Central memory CD8-positive, alpha-beta T cell (primary cell): ENCODE measurements at places on chromosomes 2 and 18.

GRCh38 chr18:33161131-33161530 lies 279.4 kb downstream of the CCDC178 start:
- no peaks in the 10 kb centered on the region for H3K4me1 ChIP-seq
- no peak overlapping the region for H3K27ac ChIP-seq
- no peaks in the 10 kb centered on the region for H3K27me3 ChIP-seq
- DNase-seq, result no peak
- H3K36me3 ChIP-seq, result peaks cover 1% of the 10 kb centered on the region

- no peaks in the 10 kb centered on the region for H3K36me3 ChIP-seq
- no peak overlapping the region for H3K4me3 ChIP-seq
- H3K27ac ChIP-seq, result no peak overlapping the region
- DNase-seq, result no peak
Measured at GRCh38 chr2:126803434-126803775, 95.3 kb upstream of the TEX51 start.

DNA sequence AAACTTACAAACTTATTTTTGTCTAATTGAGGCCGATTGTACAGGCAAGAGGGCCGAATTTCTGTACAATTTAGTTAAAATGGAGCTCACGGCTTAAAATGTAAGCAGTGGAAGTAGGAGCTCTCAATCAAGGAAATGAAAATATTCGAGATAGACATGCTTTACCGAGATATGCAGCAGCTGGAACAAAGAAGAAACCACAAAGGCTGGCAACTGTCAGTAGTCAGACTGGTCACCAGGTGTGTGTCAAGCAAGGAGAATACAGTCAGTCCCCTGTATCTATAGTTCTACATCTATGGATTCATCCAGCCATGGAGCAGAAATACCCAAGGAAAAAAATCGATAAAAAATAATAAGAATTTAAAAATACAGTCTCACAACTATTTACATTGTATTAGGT lies 122.6 kb downstream of the WDSUB1 start:
- no peak overlapping the region for H3K27ac ChIP-seq
- no peaks in the 10 kb centered on the region for H3K36me3 ChIP-seq
- DNase-seq, result no peak

GRCh38 chr2:199309411-199309810 lies 148.3 kb downstream of the SATB2 start:
- H3K4me1 ChIP-seq, result no peaks in the 10 kb centered on the region
- H3K4me3 ChIP-seq, result no peak overlapping the region
- peaks cover 2% of the 10 kb centered on the region for H3K36me3 ChIP-seq
- no peak overlapping the region for H3K27ac ChIP-seq
- H3K27me3 ChIP-seq, result no peaks in the 10 kb centered on the region

DNA sequence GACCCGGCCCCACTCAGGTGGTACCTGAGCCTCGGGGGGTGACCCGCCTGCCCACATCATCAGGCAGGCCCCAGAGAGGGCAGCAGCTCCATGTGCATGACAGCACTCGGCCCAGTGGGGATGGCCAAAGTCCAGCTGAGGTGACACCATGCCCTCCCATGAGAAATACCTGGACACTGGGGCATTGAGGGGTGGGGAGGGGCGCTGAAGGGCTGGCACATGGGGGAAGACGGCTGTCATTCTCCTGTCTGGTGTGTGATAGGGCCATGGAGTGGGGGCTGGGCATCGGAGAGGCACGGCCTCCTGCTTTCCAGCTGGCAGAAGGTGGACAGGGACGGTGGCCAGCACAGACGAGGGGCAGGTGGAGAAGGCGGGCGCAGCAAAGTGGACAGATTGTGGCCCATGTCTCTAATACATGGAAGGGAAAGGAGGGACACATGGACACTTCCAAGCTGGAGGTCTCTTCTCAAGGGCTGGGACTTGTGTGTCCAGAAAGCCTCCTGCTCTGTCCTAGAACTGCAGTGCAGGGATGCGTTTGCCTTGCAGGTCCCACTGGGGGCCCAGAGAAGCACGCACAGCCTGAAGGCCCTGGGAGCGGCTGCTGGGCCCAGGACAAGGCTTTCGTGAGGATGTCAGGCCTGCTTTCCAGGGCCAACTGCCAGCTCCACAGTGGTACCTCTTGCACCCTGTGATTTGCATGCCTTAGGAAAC lies 302.2 kb downstream of the NDUFA10 start:
- no peak for DNase-seq
- no peaks in the 10 kb centered on the region for H3K4me1 ChIP-seq
- no peaks in the 10 kb centered on the region for H3K27me3 ChIP-seq
- peaks cover 7% of the 10 kb centered on the region for H3K36me3 ChIP-seq

- H3K4me3 ChIP-seq, result no peak overlapping the region
- no peak overlapping the region for H3K27ac ChIP-seq
- H3K36me3 ChIP-seq, result peaks cover 2% of the 10 kb centered on the region
- no peak for DNase-seq
- H3K27me3 ChIP-seq, result no peaks in the 10 kb centered on the region
Measured at GRCh38 chr2:62150597-62151305, 45.2 kb upstream of the B3GNT2 start.

DNA sequence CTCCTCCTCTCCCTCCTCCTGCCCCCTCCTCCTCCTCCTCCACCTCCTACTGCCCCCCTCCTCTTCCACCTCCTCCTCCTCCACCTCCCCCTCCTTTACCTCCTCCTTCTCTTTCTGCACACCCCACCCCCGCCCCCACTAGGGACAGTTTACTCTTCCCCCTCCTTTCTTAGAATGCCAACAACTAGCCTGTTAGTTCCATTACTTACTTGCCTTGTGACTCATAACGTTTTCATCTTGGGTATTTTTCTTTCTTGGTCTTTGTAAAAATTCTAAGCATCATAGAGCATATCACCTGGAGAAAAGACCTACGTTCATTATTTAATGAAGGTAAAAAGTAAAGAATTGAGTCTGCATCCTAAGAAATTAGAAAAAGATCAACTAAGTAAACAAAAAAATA lies 165.3 kb downstream of the NEDD4L start:
- H3K36me3 ChIP-seq, result no peaks in the 10 kb centered on the region
- peaks cover 52% of the 10 kb centered on the region for H3K27me3 ChIP-seq
- peaks cover 13% of the 10 kb centered on the region for H3K4me1 ChIP-seq
- H3K4me3 ChIP-seq, result no peak overlapping the region
- DNase-seq, result no peak

DNA sequence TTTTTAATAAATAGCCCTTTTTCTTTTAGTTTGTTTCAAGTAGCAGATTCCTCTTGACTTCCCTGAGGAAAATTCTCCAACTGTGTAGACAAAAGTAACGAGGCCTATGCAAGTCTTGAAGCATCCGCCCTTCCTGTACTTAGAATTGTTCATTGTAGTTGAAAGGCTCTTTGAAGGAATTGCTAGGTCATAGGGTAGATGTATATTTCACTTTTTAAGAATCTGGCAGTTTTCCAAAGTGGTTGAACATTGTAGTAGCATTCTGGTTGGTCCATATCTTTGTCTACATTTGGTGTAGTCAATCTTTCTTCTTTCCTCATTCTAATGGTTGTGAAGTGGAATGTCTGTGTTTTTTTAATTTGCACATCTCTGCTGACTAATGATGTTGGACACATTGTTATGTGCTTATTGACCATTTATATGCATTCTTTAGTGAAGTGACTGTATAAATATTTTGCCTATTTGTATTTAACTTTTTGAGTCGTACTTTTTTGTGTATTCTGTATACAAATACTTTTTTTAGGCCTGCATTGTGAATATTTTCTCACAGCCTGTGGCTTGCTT lies 5.6 kb upstream of the SERPINB11 start:
- DNase-seq, result no peak
- H3K27me3 ChIP-seq, result peaks cover 13% of the 10 kb centered on the region
- H3K27ac ChIP-seq, result no peak overlapping the region
- H3K4me3 ChIP-seq, result no peak overlapping the region

GRCh38 chr18:9057646-9058045 lies 44.9 kb upstream of the NDUFV2 start:
- H3K27ac ChIP-seq, result no peak overlapping the region
- H3K4me3 ChIP-seq, result no peak overlapping the region
- DNase-seq, result no peak
- H3K27me3 ChIP-seq, result peaks cover 3% of the 10 kb centered on the region
- no peaks in the 10 kb centered on the region for H3K4me1 ChIP-seq

DNA sequence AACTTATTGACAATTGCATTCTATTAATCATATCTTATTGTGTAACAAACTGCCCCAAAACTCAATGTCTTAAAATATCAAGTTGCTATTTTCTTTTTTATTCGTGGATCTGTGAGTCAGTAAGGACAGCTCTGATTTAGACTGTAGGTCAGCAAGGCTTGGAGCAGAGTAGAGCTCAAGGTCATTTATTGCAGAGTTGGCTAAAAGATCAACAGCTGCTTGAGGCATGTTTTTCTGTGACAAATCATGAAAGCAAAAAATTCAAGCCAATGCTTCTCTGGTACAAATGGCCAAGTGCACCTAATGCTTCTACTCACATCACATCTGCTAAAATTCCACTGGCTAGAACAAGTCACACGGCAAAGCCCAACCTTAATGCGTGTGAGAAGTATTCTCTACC lies 497.7 kb upstream of the LRATD1 start:
- no peaks in the 10 kb centered on the region for H3K27me3 ChIP-seq
- no peak overlapping the region for H3K27ac ChIP-seq
- no peak overlapping the region for H3K4me3 ChIP-seq
- H3K4me1 ChIP-seq, result no peaks in the 10 kb centered on the region

DNA sequence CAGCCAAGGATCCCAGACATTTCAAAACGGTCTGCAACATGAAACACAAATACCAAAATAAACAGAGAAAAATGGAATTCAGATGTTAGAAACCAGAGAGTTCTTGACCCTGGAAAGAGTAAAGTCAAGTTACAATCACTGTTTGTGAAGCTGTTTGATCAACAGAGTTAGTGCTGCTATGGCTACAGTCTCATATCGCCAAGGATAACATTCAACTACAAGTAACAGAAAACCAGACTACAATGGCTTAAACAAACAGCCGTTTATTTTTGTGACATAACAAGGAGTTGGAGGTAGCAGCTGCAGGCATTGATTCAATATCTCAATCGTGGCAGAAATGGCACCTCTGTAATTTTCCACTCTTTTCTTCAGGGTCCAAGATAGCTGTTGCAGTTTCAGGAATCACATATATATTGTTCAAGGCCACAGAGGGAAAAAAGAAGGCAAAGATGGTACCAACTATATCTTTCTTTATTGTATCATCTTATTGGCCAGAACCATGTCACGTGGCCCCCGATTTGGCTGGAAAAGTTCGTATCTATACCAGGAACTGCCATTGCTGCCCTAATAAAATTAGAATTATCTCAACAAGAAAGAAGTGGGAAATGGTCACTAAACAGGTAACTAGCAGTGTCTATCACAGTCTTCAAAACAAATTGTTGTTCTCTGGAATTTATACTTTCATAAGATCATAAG lies 17.7 kb upstream of the HNRNPLL start:
- H3K36me3 ChIP-seq, result no peaks in the 10 kb centered on the region
- H3K4me3 ChIP-seq, result no peak overlapping the region
- no peak overlapping the region for H3K27ac ChIP-seq
- no peaks in the 10 kb centered on the region for H3K4me1 ChIP-seq
- H3K27me3 ChIP-seq, result no peaks in the 10 kb centered on the region

DNA sequence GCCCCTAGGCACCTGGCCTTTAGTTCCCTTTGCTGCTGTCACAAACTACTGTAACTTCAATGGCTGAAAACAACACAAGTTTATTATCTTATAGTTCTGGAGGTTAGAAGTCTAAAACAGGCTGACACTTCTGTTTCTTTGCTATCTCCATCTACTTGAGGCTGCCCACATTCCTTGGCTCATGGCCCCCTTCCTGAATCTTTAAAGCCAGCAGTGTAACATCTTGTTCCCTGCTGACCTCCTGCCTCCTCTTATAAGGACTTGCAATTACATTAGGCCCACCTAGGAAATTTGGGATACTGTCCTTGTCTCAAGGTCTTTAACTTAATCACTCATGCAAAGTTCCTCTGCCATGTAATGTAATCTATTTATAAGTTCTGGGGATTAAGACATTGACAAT lies 6.5 kb downstream of the SMYD1 start:
- H3K4me1 ChIP-seq, result no peaks in the 10 kb centered on the region
- H3K27ac ChIP-seq, result no peak overlapping the region
- H3K36me3 ChIP-seq, result no peaks in the 10 kb centered on the region

- no peak for DNase-seq
- H3K27ac ChIP-seq, result peak overlapping the region; percentile 71
- peaks cover 28% of the 10 kb centered on the region for H3K36me3 ChIP-seq
- peaks cover 44% of the 10 kb centered on the region for H3K4me1 ChIP-seq
- H3K27me3 ChIP-seq, result no peaks in the 10 kb centered on the region
- H3K4me3 ChIP-seq, result no peak overlapping the region
Measured at GRCh38 chr18:79945118-79946042, 6.1 kb downstream of the SLC66A2 start.

- H3K27me3 ChIP-seq, result no peaks in the 10 kb centered on the region
- no peak overlapping the region for H3K4me3 ChIP-seq
- no peak for DNase-seq
- H3K4me1 ChIP-seq, result no peaks in the 10 kb centered on the region
Measured at GRCh38 chr2:154827286-154827685, 128.8 kb downstream of the KCNJ3 start.
